Stimulated activated CD8-positive, alpha-beta memory T cell treated with anti-CD3 and anti-CD28 coated beads, Interleukin-2, amount 100 ng/mL, for 1 hour (primary cell): ENCODE measurements at places on chromosomes 2 and 18.

DNA sequence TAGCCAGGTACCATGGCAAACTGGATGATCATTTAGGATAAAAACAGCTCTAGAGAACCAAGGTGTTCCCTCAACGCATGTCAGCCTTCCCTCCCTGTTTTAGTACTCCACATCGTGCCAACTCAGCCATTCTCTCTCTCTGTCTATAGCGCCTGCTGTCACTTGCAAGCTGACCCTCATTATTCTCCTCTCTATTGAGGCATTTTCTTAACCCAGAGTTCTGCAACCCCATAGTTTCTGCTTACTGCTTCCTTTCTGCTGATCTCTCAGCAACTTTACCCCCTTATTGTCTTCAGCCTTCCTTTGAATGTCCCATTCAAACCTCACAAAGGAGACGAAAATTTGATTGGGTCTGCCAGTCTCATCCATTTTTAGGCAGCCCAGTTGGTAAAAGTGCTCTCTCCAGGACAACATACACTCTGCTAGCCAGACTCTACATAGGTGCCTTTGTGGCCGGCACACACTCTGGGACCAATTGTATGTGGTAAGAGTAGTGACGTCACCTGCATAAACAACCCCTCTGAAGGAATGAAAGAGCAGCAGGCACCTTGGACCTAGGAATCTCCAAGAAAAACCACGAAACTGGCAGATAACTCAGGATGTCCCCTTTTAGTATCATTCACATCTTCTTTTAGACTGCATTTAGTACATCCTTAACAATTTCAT lies 367.2 kb upstream of the KCNH7 start:
- DNase-seq, result no peak

DNA sequence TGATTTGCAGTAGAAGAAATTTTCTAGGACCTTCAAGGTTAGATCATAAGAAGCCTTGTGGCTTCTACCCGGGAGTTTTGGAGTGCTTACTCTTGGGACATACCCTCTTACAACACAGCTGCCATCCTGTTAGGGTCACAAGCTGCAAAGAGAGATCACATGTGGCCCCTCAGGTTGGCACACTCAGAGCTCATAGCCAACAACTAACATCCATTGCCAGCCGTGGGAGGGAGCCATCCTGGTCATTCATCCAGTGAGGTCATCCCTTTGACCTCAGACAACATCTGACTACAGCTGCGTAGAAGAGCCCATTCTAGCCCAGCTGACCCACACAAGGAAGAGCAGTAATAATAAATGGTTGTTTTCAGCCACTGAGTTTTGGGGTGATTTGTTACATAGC lies 76.9 kb upstream of the NABP1 start:
- no peak for DNase-seq

DNA sequence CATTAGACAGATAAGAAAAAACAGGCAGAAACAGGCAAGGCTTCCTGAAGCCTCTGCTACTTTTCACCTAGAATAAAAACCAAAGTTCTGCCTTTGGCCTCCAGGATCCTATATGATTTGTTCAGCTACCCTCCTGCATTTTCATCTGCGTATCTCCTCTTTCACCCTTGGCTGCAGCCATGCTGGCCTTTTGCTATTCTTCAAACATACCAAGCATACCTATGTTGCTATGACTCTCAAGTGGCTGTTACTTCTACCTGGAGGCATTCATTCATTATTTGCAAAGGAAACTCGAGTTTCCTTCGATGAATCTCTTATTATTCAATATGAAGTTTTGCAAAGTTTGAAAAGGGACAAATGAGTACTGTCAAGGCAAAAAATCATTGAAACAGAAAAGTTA lies 106.4 kb upstream of the HNMT start:
- DNase-seq, result no peak

DNA sequence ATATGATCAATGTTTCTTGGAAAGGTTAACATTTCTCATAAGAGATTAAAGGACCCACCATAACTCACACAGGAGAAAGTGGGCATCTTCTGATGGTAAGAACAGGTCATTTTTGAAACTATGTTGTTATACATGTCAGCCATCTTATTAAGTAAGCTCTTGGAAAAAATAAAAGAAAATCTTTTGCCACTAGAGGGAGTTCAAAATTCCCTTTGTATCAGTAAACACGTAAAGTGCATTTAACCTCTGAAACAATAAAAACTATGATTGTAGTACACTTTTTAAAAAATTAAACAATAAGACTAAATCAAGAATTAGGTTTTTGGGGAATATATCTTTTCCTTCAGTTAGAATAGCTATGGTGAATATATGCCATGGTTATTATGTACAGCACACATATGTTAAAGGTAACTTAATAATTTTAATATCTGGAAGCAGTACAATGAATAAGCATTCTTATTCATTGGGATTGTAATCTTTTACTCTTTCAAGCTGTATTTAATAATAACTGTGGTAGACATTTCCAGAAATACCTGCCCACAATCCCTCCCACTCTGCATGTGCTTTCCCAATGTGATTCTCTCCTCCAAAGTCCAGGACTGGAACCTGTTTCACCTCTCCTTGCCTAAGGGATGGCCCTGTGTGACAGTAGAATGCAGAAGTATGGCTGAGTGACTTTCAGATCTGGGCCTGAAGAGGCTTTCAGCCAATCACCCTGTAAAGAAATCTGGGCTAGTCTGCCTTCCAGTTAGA lies 64.2 kb downstream of the RBMS1 start:
- no peak for DNase-seq

- DNase-seq, result no peak
These were observed 217.6 kb upstream of the TANK start for GRCh38 chr2:160942476-160943142.
